ENCODE measurements at places on chromosomes 5 and 9.

GRCh38 chr5:24539613-24540012 lies 105.2 kb downstream of the CDH10 start:
- DNase-seq, result no peak

DNA sequence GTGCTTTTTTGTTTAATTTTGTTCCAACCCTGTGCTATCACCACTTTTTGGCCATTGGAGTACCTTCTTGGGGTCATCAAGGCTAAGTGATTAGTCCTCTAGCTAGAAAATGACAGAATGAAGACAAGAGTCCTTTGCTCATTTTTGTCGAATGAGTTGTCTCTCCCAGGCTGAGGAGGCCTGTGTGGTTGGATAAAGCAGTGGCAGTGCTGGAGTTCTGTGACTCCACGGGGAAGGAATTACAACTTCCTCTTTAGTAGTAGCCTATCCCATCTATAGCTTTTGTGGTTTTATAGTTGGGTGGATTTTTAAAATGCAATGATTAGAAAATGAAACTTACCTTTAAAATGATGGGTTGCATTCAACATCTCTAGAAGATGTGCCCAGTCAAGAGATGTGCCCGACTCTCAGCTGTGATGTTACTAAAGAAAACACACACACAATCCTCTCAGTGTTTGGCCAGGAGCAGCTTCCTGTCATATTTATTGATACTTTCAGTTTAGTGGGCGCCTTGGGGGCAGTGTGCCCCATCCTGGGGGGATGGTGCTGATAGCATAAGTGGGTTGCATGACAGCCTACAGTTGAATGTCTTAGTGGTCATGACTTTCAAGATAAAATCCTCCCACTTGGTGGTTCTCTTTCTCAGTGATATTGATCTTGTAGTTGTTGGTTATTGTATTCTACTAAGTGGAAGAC lies 11.9 kb downstream of the OTULINL start:
- DNase-seq, result no peak

- DNase-seq, result no peak
These were observed 69.0 kb upstream of the ZSWIM6 start for GRCh38 chr5:61263072-61263471.

DNA sequence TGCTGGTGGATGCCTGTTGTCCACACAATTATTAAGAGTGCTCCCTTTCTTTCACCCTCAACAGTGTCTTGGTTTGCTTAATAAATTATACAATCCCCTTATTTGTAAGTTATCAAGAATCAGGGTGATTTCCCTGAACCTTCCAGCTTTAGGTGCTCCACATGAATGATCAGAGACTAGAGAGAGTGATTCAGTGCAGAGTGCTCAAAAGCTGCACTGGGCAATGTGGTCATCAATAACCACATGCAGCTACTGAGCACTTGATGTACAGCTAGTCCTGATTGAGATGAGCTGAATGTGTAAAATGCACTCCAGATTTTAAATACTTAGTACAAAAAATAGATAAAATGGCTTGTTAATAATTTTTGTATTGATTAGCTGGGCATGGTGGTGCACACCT lies 76.8 kb upstream of the TRIO start:
- DNase-seq, result no peak

DNA sequence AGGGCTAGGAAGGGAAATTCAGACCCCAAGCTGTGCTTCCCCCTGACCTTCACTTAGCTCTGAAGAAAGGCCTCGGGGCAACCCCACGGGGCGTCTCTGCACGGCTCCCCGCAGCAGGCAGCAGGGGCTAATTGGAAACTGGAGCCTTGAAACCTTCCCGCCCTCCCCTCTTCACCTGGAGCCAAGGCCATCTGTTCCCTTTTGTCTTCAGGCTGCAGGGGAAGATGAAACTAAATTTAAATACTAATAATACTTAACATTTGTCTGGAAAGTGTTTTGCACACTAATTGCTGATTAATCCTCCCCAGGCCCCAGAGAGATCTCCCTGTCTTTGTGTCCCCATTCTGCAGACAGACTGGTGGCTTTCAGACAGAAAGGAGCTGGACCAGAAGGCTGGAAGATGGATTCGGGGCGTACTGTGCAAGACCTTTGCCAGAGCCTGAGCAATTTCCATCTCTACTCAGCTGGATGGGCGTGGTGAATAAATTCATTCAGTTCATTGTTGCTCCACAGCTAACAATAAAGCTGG lies 34.1 kb upstream of the CPLX2 start:
- no peak for DNase-seq

- peak; percentile 51 for DNase-seq
These were observed 10.8 kb upstream of the IFNA2 start for GRCh38 chr9:21395778-21396717.

- DNase-seq, result no peak
These were observed 135.5 kb downstream of the SEC61B start for GRCh38 chr9:99357575-99357974.

GRCh38 chr5:117681431-117682254 lies 1107.0 kb upstream of the SEMA6A start:
- no peak for DNase-seq

DNA sequence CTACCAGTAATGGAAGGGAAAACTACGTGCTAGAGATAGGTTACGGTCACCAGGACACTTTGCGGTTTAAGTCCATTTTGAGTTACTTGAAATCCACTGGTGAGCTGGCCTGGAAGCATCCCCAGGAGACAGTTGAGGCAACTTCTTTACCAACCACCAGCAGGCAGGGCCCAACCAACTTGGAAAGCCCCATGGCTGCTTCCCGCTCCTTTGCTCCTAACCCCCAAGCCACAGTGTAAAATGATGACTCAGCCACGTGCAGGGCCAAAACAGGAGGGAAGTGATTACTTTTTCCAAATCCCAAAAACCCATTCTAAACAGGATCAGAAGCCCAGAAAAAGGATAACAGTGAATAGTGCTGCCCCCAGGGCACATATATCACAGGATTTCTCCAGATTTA lies 87.4 kb downstream of the PAX5 start:
- no peak for DNase-seq

DNA sequence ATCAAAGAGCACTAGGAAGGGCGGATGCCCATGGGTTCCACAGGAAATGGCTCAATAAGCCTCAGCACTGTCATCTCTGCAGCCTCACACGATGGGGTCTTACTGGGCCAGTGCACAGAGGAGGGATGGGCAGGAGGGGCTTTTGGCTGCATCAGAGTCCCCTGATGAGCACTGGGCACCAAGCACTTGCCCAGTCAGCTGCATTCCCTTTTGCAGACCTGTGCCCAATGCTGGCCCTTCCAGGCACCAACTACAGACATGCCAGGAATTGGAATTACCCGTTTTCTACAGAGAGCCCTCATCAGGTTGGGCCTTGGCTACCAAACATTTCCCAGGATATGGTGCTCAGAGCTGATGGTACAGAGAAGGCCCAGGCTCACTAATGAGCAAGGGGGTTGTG lies 182.5 kb downstream of the HSPA4 start:
- DNase-seq, result no peak

- DNase-seq, result no peak
These were observed 15.7 kb upstream of the TNC start for GRCh38 chr9:115133649-115134048.

Data from stimulated activated CD4-positive, alpha-beta T cell treated with anti-CD3 and anti-CD28 coated beads, Interleukin-1b, Interleukin-23, amount 100 ng/mL, for 24 hours (primary cell).